Natural killer cell (primary cell): ENCODE measurements at places on chromosomes 3 and 15. TPM values are rescaled to one million over a fixed set of nuclear protein-coding genes. Genes with fewer than 3 reads are reported as not detected.

- no peak for DNase-seq
- no peaks in the 10 kb centered on the region for H3K27me3 ChIP-seq
- H3K27ac ChIP-seq: no peak overlapping the region
- peaks cover 20% of the 10 kb centered on the region for H3K4me1 ChIP-seq
These were observed 225.6 kb upstream of the TLE3 start for GRCh38 chr15:70323111-70323851.

DNA sequence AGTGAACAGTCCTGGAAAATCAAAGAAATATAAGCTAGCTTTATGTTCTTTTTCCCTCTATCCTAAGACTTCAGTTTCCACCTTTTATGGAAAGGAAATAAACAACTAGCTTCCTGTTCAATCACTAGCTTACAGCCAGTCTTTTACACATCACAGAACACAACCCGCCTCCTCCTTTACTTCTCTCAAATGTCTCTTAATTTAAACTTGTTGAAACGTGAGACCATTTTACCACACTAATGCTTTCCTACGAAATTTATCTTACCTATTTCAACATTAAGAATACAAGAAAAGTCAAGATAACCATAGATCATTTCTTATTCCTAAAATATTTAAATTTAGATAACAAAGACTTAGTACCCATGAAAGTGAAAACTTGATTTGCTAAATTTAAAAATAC lies 6.2 kb downstream of the PRTG start:
- H3K27ac ChIP-seq: no peak overlapping the region
- peaks cover 5% of the 10 kb centered on the region for H3K4me1 ChIP-seq
- no peak for DNase-seq
- H3K27me3 ChIP-seq: peaks cover 23% of the 10 kb centered on the region

The GLT8D1 gene
- total RNA-seq: 39.4 TPM

GRCh38 chr3:73766599-73767381 lies 142.0 kb upstream of the PDZRN3 start:
- no peak for DNase-seq
- no peak overlapping the region for H3K4me3 ChIP-seq
- H3K4me1 ChIP-seq: no peaks in the 10 kb centered on the region
- no peaks in the 10 kb centered on the region for H3K27me3 ChIP-seq
- H3K27ac ChIP-seq: no peak overlapping the region
- no peaks in the 10 kb centered on the region for H3K36me3 ChIP-seq

DNA sequence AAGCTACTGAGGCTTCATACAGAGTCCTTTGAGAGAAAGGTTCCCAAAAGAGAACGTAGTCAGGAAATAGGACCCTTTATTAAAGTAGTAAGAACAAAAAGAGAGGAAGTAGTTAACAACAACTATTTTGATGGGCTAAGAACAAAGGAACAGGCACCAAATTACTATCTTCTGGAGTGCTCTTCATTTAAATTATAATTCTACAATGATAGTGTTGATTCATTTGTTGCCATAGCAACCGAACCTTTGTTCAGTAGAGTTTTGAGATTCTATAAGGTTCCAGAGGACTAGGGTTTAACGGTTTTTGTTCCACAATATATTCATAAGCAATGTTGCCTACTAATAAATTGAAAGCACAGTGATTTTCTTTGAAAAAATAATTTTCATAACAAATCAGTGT lies 78.8 kb downstream of the CMSS1 start:
- peak overlapping the region; percentile 23 for H3K27ac ChIP-seq

DNA sequence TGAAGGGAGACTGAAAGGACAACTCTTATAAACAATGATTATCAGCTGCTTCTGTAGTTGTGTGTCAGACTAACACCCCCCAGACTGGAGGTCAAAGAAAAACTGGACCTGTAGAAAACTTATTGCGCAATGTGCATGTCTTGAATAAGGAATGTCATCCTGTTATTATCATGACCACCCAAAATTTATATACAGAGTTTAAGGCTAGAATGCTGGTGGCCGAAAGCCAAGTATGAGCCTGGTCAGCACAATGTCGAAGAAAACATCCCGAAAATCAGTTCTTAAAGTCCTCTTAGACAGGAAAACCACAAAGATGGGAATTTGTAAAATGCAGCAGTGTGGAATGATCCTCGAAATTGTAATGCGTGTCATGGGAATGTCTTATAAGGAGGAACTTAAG lies 29.3 kb downstream of the RFTN1 start:
- peaks cover 13% of the 10 kb centered on the region for H3K36me3 ChIP-seq
- H3K27me3 ChIP-seq: no peaks in the 10 kb centered on the region
- DNase-seq: no peak
- no peak overlapping the region for H3K4me3 ChIP-seq

- peaks cover 7% of the 10 kb centered on the region for H3K4me1 ChIP-seq
- no peak overlapping the region for H3K27ac ChIP-seq
- H3K4me3 ChIP-seq: no peak overlapping the region
- H3K36me3 ChIP-seq: peaks cover 33% of the 10 kb centered on the region
- H3K27me3 ChIP-seq: no peaks in the 10 kb centered on the region
These were observed 21.7 kb downstream of the ZDHHC3 start for GRCh38 chr3:44954304-44954703.

DNA sequence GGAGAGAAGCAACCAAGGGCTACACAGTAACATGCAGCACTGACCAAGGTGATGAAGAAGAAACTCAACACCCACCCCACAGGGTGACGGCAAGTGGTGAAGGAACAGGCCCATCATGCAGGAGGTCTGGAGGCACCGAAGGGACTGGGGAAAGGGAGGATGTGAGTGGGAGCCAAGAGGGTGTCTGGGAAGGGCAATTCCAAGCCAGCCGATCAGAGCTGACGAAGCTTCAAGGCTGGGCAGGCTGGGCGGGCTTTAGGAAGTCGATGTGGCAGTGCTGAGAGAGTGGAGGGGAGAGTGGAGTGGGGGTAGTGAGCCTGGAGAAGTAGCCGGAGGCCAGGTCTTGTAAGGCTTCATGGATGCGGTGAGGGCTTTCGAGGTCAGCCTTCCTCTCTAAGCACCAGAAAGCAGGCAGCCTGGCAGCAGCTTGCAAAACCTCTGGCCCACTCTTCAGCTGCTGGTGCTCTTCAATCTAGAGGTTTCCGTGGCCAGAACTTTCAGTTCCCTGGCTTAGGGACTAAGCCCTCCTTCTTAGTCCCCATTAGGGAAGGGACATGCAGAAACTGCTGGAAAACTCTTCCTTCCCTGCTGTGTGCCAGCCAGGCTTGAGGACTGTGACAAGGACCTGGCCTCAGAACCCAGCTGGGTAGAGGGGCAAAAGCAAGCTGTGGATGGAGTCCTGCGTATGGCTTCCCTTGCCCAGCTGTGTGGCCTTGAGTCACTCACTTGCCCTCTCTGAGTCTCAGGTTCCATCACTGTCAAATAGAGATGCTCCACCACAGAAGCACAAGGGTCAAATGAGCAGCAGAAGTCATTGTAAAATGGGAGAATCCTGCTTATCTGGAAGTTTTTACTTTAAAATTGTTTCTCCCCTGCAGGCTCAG lies 72.1 kb downstream of the TLE3 start:
- no peak overlapping the region for H3K27ac ChIP-seq
- no peak overlapping the region for H3K4me3 ChIP-seq
- peaks cover 20% of the 10 kb centered on the region for H3K4me1 ChIP-seq
- DNase-seq: no peak

DNA sequence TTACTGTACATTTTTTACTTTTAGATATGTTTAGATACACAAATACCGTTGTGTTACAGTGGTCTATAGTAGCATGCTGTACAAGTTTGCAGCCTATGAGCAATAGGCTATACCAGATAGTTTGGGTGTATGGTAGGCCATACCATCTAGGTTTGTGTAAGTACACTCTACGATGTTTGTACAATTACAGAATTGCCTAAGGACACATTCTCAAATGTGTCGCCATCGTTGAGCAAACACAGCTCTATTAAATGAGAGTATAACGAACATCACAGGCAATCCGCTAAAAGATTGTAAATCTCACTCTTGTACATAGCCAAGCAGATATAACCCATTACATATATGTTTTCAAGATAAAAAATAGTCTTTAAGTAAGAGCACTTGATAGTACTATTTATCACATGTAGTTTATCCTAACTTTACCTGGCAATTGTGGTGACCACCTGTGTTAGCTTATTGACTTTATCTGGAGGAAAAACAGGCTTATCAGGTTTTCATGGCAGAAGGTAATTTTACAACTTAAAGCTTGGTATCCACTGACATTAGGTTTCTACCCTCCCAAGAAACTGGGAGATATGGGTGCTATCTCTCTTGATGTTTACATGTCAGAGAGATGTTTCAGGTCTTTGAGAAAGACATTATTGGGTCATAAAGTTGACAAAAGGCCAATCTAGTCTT lies 898.7 kb downstream of the NSUN3 start:
- DNase-seq: no peak
- H3K36me3 ChIP-seq: no peaks in the 10 kb centered on the region
- no peaks in the 10 kb centered on the region for H3K4me1 ChIP-seq
- no peak overlapping the region for H3K4me3 ChIP-seq
- H3K27ac ChIP-seq: no peak overlapping the region

- peaks cover 53% of the 10 kb centered on the region for H3K4me1 ChIP-seq
- no peaks in the 10 kb centered on the region for H3K27me3 ChIP-seq
- no peaks in the 10 kb centered on the region for H3K36me3 ChIP-seq
- peak overlapping the region; percentile 88 for H3K27ac ChIP-seq
These were observed 33.1 kb downstream of the GRK7 start for GRCh38 chr3:141796081-141796888.

- H3K4me3 ChIP-seq: no peak overlapping the region
- no peak for DNase-seq
- H3K27me3 ChIP-seq: no peaks in the 10 kb centered on the region
These were observed 56.1 kb upstream of the C3orf49 start for GRCh38 chr3:63762934-63763550.

DNA sequence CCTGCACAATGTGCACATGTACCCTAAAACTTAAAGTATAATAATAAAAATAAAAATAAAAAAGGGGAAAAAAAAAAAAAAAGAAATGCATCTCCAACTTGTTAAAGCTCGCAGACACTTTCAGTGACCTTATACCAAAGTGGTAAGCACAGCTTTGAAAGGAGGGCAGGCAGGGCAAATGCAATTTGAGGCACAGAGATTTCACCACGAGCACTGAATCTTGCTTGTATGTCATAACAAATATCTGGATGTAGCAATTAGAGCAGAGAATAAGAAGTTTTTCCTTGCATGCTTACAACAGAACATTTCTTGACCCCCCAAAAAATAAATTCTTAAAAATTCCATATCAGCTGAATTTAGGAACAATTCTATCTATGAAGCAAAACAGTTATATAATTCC lies 66.5 kb downstream of the FBN1 start:
- no peaks in the 10 kb centered on the region for H3K27me3 ChIP-seq
- no peaks in the 10 kb centered on the region for H3K4me1 ChIP-seq
- no peak for DNase-seq
- no peaks in the 10 kb centered on the region for H3K36me3 ChIP-seq
- H3K27ac ChIP-seq: no peak overlapping the region
- no peak overlapping the region for H3K4me3 ChIP-seq

GRCh38 chr15:25441111-25441510 lies 2.3 kb upstream of the UBE3A start:
- no peaks in the 10 kb centered on the region for H3K27me3 ChIP-seq
- no peak overlapping the region for H3K27ac ChIP-seq
- H3K4me1 ChIP-seq: peaks cover 11% of the 10 kb centered on the region
- no peaks in the 10 kb centered on the region for H3K36me3 ChIP-seq
- DNase-seq: no peak

DNA sequence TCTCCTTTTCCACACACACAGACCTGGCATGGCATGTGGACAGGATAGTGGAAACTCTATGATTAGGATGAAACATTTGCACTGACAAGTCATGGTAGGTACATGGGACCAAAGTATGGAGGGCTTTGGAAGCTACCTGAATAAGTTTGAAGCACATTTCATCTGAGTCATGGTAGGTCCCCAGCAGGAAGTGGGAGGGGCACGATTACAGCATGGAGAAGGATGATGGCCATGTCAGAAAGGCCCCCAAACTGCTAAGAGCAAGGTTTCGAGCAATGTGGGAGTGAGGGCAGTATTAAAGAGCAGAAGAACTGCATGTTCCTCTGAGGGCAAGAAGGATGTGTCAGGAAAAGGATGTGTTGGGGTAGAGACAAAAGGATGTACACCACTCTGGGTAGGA lies 51.5 kb upstream of the CSTA start:
- DNase-seq: peak; percentile 13
- no peak overlapping the region for H3K27ac ChIP-seq
- peaks cover 2% of the 10 kb centered on the region for H3K27me3 ChIP-seq
- H3K36me3 ChIP-seq: no peaks in the 10 kb centered on the region
- H3K4me3 ChIP-seq: no peak overlapping the region

DNA sequence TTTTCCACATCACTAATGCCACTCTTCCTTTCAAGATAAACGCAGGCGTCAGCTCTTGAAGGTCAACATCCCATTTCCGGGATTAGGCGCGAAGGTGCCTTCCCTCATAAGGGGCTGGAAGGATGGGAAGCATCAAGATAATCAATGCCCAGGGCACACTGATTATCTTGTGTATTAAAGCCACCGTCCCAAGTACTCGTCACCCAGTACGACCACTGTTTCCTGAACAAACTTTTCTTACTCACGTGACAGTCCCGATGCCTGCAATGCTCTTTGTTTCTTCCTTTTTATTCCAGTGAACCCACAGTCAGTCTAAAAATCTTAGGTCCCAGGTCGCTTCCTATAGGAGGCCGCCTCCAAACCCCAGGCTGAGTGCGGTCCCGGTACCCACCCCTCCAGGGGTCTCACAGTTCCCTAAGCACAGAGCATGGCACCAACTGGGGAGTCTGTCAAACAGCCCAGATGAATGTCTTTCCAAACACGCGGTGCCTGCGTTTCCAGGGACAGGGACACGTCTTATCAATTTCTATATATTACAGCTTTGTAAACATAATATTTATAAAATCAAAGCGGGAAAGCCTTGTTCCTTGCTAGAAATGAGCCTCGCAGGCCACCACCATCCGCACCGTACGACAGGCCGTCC lies 589 bp downstream of the ANAPC13 start:
- peak overlapping the region; percentile 86 for H3K4me3 ChIP-seq
- H3K27me3 ChIP-seq: no peaks in the 10 kb centered on the region
- H3K4me1 ChIP-seq: peaks cover 23% of the 10 kb centered on the region
- H3K27ac ChIP-seq: peak overlapping the region; percentile 95
- DNase-seq: no peak

The OR5K2 gene
- total RNA-seq: not detected

DNA sequence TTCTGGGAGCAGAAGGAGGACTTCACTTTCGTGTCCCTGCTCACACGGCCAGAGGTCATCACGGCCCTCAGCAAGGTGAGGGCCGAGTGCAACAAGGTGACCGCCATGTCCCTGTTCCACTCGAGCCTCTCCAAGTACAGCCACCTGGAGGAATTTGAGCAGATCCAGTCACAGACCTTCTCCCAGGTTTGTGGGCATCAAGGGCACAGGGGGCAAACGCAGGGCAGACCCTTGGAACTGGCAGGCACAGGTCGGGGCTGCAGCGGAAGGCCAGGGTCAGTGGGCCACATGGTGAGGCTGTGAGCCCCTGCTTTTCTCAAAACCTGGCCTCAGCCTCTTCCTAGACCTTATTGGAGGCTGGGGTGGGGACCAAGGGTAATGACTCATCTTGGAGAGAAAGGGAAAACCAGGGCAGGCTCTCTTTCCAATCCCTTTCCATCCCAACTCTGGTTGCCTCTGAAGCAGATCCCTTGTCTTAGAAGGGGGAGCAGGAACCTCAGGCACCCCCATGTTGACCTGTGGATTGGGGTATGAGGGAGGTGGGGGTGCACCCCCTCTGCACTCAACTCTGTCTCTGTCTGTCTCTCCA lies 29.5 kb downstream of the DNAH1 start:
- H3K27ac ChIP-seq: no peak overlapping the region
- H3K4me1 ChIP-seq: no peaks in the 10 kb centered on the region
- no peaks in the 10 kb centered on the region for H3K27me3 ChIP-seq
- peaks cover 32% of the 10 kb centered on the region for H3K36me3 ChIP-seq
- H3K4me3 ChIP-seq: no peak overlapping the region

GRCh38 chr3:9406856-9407626 lies 9.6 kb downstream of the SETD5 start:
- H3K27ac ChIP-seq: no peak overlapping the region
- H3K4me3 ChIP-seq: no peak overlapping the region
- no peaks in the 10 kb centered on the region for H3K27me3 ChIP-seq
- no peaks in the 10 kb centered on the region for H3K36me3 ChIP-seq
- peaks cover 8% of the 10 kb centered on the region for H3K4me1 ChIP-seq

The HRG gene
- total RNA-seq: not detected
